CD8-positive, alpha-beta memory T cell (primary cell): ENCODE measurements at places on chromosomes 7 and 10. TPM values are rescaled to one million over a fixed set of nuclear protein-coding genes. Genes with fewer than 3 reads are reported as not detected.

GRCh38 chr10:125824736-125825135 is 1.4 kb downstream of the BCCIP start:
- peak overlapping the region; percentile 86 for H3K4me3 ChIP-seq
- no peaks in the 10 kb centered on the region for H3K27me3 ChIP-seq
- no peak overlapping the region for H3K27ac ChIP-seq
- no peak for DNase-seq
- H3K4me1 ChIP-seq = peaks cover 43% of the 10 kb centered on the region

DNA sequence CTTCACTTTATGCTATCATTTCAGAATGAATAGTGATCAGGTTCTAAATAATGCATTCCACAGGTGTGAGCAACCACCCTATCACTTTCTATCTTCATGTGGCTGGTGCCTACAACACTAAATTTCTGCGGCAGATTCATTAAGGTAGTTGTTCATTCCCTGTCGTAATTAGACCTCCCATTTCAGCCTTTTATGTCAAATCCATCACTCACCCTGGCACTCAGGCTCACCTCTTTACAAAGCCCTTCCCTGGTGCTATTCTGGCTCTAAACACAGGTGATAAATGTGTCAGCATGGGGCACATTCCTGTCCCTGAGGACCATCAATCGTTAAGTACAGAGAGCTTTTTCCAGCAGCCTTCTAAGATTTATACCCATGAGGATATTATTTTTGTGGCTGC is 300.0 kb upstream of the C7orf33 start:
- no peaks in the 10 kb centered on the region for H3K36me3 ChIP-seq
- H3K27me3 ChIP-seq = no peaks in the 10 kb centered on the region
- H3K27ac ChIP-seq = no peak overlapping the region
- no peak for DNase-seq
- no peaks in the 10 kb centered on the region for H3K4me1 ChIP-seq

- DNase-seq = no peak
- H3K36me3 ChIP-seq = no peaks in the 10 kb centered on the region
- no peaks in the 10 kb centered on the region for H3K4me1 ChIP-seq
- no peak overlapping the region for H3K27ac ChIP-seq
- no peaks in the 10 kb centered on the region for H3K27me3 ChIP-seq
Measured at GRCh38 chr10:34716958-34717357, 98.1 kb downstream of the PARD3 start.

- H3K27me3 ChIP-seq = no peaks in the 10 kb centered on the region
- H3K36me3 ChIP-seq = no peaks in the 10 kb centered on the region
- H3K4me3 ChIP-seq = no peak overlapping the region
- no peaks in the 10 kb centered on the region for H3K4me1 ChIP-seq
Measured at GRCh38 chr7:80257756-80258155, 123.1 kb downstream of the GNAI1 start.

ZNF853 gene
- 3.5 TPM for total RNA-seq

- H3K27me3 ChIP-seq = no peaks in the 10 kb centered on the region
- no peak overlapping the region for H3K4me3 ChIP-seq
- no peaks in the 10 kb centered on the region for H3K36me3 ChIP-seq
- DNase-seq = no peak
Measured at GRCh38 chr7:122588621-122589020, 110.3 kb downstream of the RNF133 start.

- H3K36me3 ChIP-seq = no peaks in the 10 kb centered on the region
- H3K4me1 ChIP-seq = peaks cover 23% of the 10 kb centered on the region
- no peak overlapping the region for H3K27ac ChIP-seq
- DNase-seq = peak; percentile 21
- H3K4me3 ChIP-seq = peak overlapping the region; percentile 58
- H3K27me3 ChIP-seq = peaks cover 37% of the 10 kb centered on the region
Measured at GRCh38 chr10:28677888-28678686, 766 bp downstream of the BAMBI start.

GBX1 gene
- not detected for total RNA-seq

- H3K4me1 ChIP-seq = no peaks in the 10 kb centered on the region
- H3K27me3 ChIP-seq = no peaks in the 10 kb centered on the region
- H3K27ac ChIP-seq = no peak overlapping the region
- H3K36me3 ChIP-seq = no peaks in the 10 kb centered on the region
- DNase-seq = no peak
Measured at GRCh38 chr7:80428161-80429054, 83.5 kb downstream of the GNAT3 start.

- H3K27me3 ChIP-seq = no peaks in the 10 kb centered on the region
- no peak overlapping the region for H3K27ac ChIP-seq
- no peaks in the 10 kb centered on the region for H3K36me3 ChIP-seq
- no peak overlapping the region for H3K4me3 ChIP-seq
- DNase-seq = no peak
Measured at GRCh38 chr10:61628151-61628874, 34.4 kb upstream of the CABCOCO1 start.

DNA sequence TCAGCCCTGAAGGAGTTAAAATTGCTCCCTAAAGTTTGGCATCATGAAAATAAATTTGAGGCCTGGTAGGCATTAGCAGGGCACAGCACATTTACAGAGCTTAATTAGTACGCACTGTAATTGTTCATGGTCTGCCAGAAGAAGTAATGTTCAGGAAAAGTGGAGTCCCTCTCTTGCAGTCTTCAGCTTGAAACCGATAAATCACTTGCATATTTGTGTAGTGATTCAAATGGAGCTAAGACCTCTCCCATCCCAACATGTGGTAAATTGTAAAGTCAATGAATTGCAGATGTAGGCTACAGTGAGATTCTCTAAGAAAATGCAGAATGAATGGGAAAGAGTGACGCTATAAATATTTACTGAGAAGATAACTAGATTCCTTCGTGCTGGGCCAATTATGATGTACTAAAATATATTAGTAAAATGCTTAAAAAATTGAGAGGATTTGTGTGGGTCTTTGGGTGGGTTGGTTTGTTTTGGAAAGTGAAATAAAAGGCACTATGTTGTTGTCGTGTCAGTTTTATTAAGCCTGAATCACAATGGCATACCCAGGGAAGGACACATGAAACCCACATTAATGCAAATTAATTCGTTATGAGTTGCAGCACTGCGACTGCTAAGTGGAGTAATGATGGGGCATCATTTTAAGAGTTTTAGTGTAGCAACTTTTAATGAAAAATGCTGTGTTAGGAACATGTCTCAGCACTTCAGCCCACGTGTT is 8.4 kb downstream of the TCF7L2 start:
- H3K27me3 ChIP-seq = no peaks in the 10 kb centered on the region
- no peak overlapping the region for H3K4me3 ChIP-seq
- no peaks in the 10 kb centered on the region for H3K4me1 ChIP-seq
- no peak for DNase-seq
- H3K36me3 ChIP-seq = no peaks in the 10 kb centered on the region

DNA sequence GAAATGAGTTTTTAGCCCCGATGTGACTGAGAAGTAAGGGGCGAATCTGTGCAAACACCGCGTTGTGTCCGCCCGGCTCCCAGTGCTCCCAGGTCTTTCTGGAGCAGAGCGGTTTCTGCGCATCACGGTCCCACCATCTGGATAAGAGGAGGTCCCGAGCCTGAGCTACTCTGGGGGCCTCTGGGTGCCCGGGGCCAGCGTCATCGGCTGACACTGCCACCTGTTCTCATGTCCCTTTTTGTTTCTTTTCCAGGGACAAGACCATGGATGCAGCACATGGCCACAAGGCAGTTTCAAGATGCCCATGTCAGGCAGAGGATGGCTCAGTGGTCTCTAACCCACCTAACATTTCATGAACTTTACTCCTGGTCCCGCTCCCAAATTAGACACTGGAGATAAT is 24.9 kb downstream of the KLF6 start:
- H3K27me3 ChIP-seq = no peaks in the 10 kb centered on the region
- no peak for DNase-seq
- H3K27ac ChIP-seq = no peak overlapping the region
- H3K4me3 ChIP-seq = no peak overlapping the region

- no peak overlapping the region for H3K4me3 ChIP-seq
- no peaks in the 10 kb centered on the region for H3K27me3 ChIP-seq
- H3K36me3 ChIP-seq = no peaks in the 10 kb centered on the region
- DNase-seq = no peak
Measured at GRCh38 chr10:35926846-35927245, 284.8 kb upstream of the FZD8 start.

DNA sequence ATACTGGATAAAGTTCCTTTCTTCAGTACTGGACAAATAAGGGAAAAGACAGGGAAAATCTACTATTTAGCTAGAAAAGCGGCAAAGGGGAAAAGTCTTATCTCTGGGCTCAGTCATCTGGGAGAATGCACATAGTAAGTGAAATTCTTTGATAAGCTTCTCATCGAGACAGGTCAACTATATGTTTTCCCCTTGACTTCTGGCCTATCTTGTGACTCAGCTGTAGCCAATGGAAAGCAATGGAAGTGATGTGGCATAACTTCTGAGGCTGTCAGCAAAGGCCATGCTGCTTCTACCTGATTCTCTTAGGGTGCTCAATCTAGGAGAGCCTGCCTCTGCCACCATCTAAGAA is 91.9 kb downstream of the PCGF5 start:
- H3K27me3 ChIP-seq = no peaks in the 10 kb centered on the region
- no peak overlapping the region for H3K4me3 ChIP-seq
- DNase-seq = no peak
- H3K27ac ChIP-seq = no peak overlapping the region

DNA sequence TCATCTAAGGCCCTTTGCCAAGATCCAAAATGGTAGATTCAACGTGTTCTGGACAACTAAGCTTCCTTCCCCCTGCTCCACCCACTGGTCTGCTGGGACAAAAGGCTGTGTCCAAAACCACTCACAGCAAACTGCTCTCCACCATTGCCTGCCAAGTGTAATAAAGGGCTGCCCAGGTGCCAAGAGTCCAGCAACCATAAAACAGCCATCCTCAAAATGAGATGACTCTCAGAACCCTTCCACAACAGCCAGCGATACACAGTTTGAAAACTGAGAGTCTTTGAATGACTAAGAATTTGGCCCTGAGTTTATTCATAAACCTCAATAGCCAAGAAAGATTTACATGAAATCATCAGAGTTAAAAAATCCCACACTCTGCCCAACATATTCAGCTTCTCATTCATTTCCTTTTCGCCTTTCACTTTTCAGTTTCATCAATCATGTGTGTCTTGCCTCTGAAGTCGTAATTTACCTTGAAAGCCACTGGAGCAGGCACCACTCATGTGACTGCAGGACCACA is 658.1 kb upstream of the MGMT start:
- H3K27ac ChIP-seq = no peak overlapping the region
- no peaks in the 10 kb centered on the region for H3K4me1 ChIP-seq
- no peak overlapping the region for H3K4me3 ChIP-seq

- H3K36me3 ChIP-seq = no peaks in the 10 kb centered on the region
- H3K4me1 ChIP-seq = no peaks in the 10 kb centered on the region
- no peak overlapping the region for H3K4me3 ChIP-seq
- H3K27ac ChIP-seq = no peak overlapping the region
- H3K27me3 ChIP-seq = no peaks in the 10 kb centered on the region
Measured at GRCh38 chr10:120336911-120337540, 120.0 kb upstream of the PLPP4 start.

GRCh38 chr10:110566472-110567200 is 859 bp upstream of the SMC3 start:
- H3K4me3 ChIP-seq = peak overlapping the region; percentile 98
- H3K27ac ChIP-seq = peak overlapping the region; percentile 78
- peaks cover 37% of the 10 kb centered on the region for H3K4me1 ChIP-seq
- H3K27me3 ChIP-seq = peaks cover 9% of the 10 kb centered on the region
- H3K36me3 ChIP-seq = no peaks in the 10 kb centered on the region
